Stimulated activated CD4-positive, alpha-beta T cell treated with anti-CD3 and anti-CD28 coated beads, TNF-alpha, amount 100 ng/mL, for 24 hours (primary cell): ENCODE measurements at places on chromosomes 4 and X.

- no peak for DNase-seq
These were observed 54.8 kb upstream of the MAPK10 start for GRCh38 chr4:86414686-86415085.

DNA sequence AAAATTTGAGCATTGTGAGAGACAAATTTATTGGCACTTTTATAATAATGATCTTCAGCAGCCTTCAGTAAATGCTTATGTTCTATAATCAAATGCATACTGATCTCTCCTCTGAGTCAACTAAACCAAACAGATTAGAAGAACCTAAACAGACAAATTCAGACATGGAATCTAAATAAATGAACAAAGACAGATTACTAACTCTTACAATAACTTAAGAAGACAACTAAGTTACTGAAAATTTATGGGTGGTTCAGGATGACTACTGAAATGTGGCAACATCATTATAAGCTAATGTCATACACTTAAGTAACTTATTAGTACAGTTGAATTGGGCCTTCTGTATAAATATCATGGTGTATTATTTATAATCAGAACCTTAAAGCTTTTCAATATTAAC, 127.3 kb downstream of the NEK1 start:
- DNase-seq: no peak

DNA sequence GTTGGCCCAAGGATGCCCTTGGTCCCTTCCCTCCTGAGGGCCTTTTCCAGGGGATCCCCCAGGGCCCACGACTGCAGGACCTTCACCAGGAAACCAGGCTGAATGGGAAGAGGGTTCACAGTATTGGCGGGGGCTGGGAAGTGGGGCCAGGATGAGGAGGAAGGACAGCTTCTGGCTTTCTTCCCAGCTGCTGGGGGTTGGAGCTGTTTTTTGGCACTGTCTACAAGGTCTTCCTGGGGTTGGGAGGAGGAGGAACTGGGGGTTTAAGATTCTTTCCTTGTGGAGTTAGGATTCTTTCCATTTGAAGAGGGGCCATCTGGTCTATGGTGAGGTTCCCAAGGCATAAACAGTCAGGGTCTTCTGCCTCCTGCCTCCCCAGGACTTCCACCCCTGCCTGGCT, 64.8 kb downstream of the KIF4A start:
- DNase-seq: no peak

- DNase-seq: no peak
These were observed 3.5 kb downstream of the SOX3 start for GRCh38 chrX:140501321-140501720.

DNA sequence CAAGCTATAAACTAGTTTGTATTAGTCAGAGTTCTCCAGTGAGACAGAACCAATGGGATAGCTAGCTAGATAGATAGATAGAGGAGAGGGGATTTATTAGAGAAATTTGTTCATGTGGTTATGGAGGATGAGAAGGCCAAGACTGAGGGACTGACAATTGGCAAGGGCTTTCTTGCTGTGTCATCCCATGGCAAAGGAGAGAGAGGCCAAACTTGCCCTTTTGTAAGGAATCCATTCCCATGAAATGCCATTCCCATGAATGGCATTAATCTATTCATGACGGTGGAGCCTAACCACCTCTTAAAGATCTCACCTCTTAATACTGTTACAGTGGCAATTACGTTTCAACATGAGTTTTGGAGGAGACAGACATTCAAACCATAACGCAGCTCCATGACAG, 58.1 kb downstream of the LINC00632 start:
- DNase-seq: no peak

- no peak for DNase-seq
These were observed 61.0 kb downstream of the CHST7 start for GRCh38 chrX:46634577-46634976.

- no peak for DNase-seq
These were observed 55.3 kb downstream of the MBNL3 start for GRCh38 chrX:132433551-132433950.

- no peak for DNase-seq
These were observed 30.5 kb downstream of the NELFA start for GRCh38 chr4:1978226-1978625.

- DNase-seq: no peak
These were observed 12.9 kb upstream of the HSFX1 start for GRCh38 chrX:149760965-149761364.

DNA sequence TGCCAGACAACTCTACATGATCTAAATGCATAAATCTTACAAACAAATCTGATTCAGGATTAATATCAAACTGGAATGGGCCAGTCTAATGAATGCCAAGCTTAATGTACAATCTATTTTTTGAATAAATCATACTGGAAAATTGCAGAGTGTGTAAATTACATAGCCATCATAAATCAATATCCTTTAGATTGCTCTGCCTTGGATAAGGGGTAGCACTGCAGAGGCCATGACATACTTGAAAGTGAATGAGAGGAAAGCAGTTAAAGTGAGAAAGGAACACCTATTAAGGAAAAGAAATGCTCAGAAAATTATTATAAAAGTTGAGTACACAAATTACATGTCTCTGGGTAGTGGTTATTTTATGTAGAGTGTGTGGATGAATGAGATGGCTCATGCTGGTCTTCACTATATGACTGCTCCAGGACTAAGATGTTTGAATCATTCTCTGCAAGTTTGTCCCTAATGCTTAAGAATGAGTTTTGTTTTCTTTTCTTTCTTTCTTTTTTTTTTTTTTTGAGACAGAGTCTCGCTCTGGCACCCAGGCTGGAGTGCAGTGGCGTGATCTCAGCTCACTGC, 100.2 kb downstream of the ADGRL3 start:
- DNase-seq: no peak

DNA sequence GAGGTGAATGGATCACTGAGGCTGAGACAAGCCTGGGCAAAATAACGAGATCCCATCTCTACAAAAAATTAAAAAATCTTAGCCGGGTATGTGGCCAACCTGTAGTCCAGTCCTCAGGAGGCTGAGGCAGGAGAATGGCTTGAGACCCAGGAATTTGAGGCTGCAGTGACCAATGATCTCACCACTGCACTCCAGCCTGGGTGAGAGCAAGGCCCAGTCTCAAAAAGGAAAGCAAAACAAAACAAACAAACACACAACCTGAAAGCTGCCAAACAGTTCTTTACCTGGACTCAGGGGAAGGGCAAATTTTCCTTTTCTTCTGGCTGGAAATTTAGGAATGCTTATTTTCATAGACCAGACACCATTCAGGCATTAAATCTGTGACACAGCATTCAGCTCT, 163.1 kb upstream of the FAT1 start:
- no peak for DNase-seq

- DNase-seq: no peak
These were observed 2709.8 kb downstream of the PCDH7 start for GRCh38 chr4:33429971-33430370.

DNA sequence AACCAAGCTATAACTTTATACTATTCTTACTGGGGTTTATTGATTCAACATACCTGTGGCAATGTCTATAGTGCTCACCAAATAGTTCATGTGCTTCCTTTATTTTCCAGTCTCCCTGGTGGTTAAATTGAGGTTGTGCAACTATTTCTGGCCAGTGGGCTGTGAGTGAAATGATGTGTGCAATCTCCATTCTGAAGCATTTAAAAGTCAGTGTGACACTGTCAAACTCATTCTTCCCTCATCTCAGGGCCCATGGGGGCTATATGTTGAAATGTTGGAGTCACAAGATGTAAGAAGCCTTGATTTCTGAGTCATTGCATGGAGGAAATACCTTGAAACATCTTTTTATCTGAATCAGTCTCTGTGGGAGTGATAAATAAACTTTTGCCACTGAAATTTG, 414.3 kb upstream of the RPS6KA3 start:
- DNase-seq: no peak

DNA sequence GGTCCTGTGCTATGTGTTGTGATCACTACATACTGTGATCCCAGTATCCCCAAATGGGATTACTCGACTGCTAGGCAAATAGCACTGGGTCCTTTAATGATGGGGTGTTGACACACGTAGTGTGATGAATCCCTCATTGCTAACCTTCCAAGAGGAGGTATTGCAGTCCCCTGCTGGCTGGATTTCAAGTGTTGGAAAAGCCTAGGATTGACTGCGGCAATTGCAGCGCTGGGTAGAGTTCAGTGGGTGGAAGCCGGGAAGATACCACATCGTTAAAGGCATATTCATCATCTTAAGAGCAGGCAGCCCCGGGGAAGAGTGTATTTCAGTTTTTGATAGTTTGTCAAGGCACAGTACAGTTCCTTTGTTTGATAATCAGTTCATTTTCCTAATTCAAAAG, 159.9 kb downstream of the TRIML1 start:
- no peak for DNase-seq

- DNase-seq: no peak
These were observed 331.9 kb upstream of the NR3C2 start for GRCh38 chr4:148774134-148774533.

DNA sequence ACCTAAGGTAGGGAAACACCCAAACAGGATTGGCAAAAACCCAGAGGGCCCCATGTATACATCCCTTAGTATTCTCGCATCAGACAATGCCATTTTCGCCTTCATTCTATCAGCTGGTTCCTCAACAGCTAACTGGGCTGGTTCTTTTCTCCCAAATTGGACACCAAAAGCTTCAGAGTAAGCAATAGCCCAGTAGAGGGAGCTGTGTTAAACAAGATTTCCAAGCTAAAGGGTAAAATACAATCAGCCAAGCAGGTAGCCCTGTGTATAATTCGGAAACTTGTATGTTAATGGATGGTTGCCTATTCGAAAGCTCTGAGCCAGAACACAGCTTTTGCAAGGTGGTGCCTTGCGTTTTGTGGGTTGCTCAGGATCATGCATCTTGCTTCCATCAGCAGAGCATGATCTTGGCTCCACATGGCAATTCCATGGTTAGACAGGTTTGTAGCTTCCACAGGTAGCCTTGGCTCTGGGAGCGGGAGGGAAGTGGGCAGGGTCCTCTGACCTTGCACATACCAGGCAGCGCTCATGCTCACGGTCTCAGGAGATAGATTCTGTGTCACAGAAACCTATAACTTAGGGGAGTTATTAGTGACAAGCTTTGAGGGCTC, 115.2 kb upstream of the LNX1 start:
- no peak for DNase-seq

GRCh38 chrX:71493111-71493613, 39.7 kb upstream of the OGT start:
- DNase-seq: no peak

DNA sequence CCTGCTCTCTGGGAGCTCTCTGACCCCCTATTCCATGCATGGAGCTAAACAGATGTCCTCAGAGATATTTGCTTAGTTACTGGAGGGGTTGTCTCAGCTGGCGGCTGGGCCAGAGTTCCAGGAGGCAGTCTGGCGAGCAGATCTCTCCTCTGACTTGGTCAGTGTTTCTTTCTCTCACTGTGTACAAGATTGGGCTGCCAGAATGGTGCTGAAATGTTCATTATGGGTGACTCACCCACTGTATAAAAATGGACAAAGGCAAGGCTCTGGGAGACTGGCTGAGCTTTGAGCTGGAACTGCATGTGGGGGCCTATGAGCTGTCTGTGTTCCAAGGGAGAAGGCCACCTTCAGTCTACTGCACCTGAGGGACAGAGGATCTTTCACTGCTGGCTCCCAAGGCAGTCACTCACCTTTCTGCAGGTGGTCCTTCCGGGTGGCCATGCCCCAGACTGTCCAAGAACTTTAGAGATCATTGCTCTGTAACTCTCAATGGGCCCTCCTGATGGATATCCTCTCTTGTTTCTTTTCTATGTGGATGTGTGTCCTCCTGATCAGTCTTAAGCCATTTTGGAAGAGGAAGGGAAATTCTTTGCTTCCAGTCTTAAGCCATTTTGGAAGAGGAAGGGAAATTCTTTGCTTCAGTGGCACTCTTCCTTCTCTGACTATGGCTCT, 88.2 kb downstream of the CFAP299 start:
- DNase-seq: no peak

DNA sequence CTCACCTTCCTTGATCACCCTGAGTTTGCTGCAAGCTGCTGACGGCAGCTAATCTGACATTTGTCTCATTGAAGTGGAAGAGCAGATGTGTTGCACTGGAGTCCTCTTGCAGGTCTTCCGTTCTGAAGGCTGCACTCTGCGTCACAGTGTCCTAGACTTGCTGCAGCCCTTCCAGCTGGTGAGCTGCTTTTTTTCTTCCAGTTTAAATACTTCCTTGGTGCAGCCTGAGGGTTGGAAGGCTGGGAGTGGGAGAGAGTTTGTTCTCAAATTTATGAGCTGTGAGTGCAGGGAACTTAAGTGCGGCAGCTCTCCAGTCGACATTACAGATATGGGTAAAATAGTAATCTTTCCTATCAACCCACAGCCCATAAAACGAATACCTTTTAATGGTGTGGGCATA, 303.6 kb upstream of the FAT1 start:
- DNase-seq: no peak

- DNase-seq: no peak
These were observed 38.8 kb downstream of the SEPTIN6 start for GRCh38 chrX:119654112-119654531.

DNA sequence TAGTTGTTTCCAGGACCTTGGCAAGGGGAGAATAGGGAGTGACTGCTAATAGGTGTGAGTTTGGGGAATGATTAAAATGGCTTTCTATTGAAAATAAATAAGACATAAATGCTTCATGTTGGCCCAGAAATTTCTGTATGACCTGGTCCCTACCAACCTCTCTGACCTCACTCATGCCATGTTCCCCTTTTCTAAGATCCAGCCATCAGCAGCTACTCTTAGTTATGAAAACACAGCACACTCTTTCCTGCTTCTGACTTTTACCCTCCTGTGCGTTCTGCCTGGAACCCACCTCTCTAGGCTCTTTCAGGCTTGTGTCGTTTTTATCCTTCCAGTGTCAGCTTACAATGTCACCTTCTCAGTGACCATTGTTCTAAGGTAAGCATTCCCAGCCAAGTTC, 14.8 kb upstream of the CXCL5 start:
- no peak for DNase-seq

DNA sequence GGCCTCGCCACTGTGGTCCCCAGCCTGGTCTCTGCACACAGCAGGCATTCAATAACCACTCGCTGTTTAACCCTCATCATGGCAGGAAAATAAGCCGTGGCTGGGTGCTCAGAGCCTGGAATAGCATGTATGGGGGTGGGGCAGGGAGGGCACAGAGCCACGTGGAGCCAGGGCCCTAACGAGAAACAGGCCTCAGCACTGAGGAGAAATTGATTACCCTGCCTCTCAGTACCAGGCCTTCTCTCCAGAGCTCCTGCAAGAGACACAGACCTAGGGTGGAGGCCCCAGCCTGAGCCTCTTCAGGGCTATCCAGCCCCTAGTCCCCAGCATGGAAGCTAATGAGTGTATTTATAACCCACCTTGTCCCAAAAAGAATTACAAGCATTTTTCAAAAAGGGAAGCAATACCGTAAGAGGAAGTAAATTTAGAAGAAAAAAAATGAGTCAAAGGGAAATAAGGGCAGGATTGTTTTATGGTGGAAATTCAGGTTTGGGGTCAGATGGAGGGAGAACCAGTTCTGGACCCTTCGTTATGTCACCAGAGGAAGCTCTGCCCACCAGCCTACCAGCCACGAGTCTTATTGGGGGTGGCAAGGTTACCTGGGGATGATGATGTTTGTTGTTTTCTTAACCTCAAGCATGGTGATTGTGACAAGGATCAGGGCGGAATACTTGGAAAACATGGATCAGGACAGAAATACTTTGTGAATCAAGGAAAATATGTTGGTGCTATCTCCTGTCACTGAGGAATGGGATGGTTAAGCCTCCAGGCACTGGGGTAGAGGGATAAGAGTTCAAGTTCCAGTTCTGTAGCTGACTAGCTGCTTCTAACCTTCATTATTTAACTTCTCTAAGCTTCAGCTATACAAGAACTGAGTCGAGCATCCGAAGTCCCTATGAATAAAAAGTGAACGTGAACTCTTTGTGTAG, 101.9 kb upstream of the RBPJ start:
- no peak for DNase-seq

GRCh38 chr4:48913346-48913745, 6.8 kb upstream of the OCIAD2 start:
- DNase-seq: no peak
